ENCODE measurements at places on chromosomes 7 and 10. TPM values are rescaled to one million over a fixed set of nuclear protein-coding genes. Genes with fewer than 3 reads are reported as not detected.

OR2F2 gene
- polyA plus RNA-seq: not detected

DNA sequence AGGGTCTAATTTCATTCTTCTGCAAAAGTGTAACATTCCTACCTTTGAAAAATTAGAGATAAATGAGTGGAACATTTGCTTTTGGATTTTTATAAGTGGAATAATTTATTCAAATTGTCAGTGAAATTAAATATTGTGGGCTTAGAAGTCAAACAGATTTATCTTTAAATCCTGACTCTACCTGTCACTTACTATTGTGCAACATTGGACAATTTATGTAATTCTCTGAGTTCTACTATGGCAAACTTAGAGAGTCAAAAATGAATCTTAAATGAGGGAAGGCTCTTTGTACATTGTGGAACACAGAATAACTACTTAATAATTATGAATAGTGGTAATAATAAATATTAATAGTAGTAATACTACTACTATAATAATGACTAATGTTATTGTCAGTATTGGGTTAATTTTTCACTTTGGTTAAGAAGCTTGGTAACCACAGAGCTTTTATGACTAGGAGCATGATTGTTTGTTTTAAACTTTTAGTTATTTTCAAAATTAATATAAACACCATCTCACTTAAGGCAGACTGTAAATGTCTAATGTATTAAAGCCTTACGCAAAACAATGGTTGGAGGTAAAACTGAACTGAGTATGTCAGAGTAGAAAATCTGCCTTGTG, 70.0 kb downstream of the PRKG1 start:
- DNase-seq: no peak

CCDC3 gene
- 14.6 TPM for polyA plus RNA-seq

DNA sequence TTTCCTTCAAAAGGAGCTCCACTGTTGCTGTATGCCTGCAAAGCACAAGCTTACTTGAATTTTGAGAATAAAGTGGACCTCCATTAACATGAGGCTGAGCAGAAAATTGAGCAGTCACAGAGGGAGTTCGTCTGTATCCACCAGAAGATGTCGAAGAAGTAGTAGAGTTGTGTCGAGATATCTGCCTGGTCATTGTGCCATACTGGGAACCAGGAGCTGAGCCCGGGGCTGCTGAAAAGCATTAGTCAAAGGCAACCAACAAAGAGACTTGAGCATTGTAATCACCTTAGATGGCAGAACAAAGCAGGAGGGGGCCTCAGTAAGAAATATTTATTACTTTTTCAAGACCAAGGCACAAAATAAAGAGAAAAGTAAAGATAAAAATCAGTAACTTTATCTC, 61.5 kb downstream of the PDSS1 start:
- no peak for DNase-seq

CALML3 gene
- polyA plus RNA-seq: not detected

DNA sequence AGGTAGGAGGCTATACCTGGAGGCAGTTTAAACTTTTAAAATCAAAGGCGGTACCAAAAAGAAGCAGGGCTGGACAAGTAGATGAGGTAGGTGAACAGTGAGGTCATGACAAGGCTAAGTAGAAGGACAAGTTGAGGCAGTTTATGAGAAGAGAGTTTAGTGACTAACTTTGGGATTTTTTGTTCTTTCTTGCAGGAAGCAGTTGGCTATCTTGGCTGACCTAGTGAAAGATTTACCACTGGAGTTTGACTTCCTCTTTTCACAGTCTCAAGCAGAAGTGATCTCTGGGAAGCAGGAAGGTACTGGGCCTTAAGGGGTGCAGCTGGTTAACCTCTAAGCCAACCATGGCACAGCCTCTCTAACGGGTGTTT, 26.3 kb downstream of the ENTPD7 start:
- no peak for DNase-seq

GRCh38 chr10:43197834-43198681, 59.8 kb downstream of the CSGALNACT2 start:
- peak; percentile 35 for DNase-seq

DNA sequence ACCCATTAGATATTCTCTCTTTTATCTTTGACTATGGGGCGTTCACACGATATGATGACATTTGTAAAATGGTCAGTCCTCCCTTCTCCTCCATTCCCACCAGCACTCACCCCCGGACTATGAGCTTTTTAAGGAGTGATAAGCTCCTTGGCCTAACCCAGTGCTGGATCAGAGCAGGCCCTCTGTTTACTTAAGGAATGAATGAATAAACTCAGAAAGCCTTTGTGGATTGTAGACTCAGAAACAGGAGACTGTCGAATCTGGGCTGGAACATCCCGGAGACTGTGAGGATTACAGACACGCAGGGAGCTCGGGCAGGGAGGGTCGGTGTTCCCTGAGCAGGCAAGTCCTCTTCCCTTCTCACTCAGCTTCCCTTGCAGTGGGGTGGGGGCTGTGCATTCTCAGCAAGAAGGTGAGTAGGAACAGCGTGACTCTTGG, 6.8 kb upstream of the ZCCHC24 start:
- DNase-seq: peak; percentile 50

DNA sequence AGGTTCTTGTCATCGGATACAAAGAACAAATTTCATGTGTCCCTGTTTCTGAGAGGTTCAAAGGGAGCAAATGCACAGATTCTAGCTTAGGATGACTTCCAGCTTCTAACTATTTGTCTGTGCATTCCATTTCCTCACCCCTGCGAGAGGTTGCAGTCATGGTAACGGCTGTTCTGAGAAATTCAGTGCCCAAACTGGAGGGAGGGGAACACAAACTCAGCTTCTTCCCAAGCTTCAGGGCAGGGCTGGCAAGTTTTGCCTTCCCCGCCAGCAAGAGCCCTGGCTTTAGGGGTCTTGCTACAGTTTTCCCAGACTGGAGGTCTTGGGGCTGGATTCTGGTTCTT, 11.1 kb downstream of the FAS start:
- DNase-seq: no peak

ABCB4 gene
- 5.4 TPM for polyA plus RNA-seq

DNA sequence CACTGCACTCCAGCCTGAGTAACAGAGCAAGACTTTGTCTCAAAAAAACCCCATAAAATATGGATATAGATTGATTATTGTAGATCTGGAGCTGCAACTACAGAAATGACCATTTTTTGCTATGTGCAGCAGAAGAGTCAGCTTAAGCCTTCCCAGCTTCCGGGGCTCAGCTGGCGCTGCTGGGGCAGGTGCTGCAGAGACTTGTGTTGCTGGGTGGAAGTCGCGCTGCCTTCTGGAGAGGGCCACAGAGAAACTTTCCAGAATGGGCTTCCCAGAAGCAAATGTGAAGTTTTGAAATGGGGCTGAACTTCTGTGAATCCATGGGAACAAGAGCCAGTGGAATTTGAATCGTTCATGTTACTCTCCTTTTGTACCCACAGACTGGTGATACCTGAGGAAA, 37.3 kb upstream of the RSBN1L start:
- no peak for DNase-seq

DNA sequence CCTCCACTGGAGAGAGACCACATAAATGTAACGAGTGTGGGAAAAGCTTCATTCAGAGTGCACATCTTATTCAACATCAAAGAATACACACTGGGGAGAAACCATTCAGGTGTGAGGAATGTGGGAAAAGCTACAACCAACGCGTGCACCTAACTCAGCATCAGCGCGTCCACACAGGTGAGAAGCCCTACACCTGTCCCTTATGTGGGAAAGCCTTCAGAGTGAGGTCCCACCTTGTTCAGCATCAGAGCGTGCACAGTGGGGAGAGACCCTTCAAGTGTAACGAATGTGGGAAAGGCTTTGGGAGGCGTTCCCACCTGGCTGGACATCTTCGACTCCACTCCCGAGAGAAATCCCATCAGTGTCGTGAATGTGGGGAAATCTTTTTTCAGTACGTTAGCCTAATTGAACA, 20.6 kb downstream of the FAM200A start:
- DNase-seq: no peak

TRIM74 gene
- polyA plus RNA-seq: 0.27 TPM

CHRM2 gene
- 38.1 TPM for polyA plus RNA-seq

DNA sequence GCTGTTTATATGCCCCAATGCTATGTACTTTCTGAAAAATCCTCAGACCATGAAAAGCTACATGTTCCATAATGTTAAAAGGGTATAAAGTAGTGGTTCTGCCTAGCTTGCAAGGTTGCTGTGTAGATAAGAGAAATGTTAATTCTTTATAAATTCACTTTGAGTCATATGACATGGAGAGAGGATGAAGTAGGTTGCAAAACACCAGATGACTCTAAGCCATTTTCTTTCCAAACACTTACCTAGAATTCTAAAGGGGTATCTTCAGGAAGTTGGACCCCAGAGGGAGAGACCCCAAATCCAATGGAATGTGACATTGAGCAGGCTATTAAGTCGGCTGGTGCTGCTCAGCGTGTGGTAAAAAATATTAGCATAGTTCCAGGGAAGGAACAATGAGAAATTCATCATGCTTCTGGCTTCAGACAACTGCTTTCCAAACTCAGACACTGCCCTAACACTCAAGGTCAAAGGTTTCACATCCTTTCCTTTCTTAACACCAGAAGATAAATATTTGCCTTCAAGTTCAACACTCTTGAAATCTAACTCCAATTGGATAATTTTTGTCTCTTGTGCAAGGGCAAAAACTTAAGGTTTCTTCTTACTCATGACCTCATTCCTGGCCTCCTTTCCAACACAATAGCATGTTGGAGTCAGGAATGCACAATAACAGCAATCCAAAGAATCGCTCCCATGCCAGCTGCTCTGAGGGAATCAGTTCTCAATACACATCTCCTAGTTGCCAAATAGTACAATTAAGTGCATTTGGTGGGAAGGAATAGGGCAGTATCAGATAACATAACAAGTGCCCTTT, 100.7 kb upstream of the AFAP1L2 start:
- no peak for DNase-seq

DNA sequence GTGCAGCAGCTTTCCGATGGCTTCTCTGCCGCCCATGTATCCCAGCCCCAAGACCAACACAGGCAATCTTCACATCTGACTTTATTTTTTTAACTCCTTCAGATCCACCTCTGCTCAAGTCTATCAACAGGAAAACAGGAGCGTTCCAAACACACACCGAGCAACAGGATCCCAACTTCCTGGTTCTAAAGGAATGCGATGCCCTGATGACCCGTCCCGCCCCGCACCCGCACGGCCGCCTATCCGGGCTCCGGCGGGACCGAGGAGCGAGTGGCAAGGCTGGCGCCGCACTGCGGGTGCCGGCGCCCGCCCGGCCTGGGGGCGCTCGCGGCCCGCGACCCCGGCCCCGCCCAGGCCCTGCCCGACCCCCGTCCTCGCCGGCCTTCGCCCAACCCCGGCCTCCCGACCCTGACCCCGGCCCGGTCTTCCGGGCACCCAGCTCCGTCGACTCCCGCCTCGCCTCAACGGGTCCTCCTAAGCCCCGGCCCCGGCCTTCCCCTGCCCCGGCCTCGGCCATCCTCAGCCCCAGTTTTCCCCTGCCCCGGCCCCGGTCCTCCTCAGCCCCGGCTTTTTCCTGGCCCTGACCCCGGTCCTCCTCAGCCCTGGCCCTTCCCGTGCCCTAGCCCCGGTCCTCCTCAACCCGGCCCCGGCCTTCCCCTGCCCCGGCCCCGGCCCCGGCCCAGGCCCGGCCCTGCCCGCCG, 730 bp downstream of the LARP4B start:
- DNase-seq: peak; percentile 64

DNA sequence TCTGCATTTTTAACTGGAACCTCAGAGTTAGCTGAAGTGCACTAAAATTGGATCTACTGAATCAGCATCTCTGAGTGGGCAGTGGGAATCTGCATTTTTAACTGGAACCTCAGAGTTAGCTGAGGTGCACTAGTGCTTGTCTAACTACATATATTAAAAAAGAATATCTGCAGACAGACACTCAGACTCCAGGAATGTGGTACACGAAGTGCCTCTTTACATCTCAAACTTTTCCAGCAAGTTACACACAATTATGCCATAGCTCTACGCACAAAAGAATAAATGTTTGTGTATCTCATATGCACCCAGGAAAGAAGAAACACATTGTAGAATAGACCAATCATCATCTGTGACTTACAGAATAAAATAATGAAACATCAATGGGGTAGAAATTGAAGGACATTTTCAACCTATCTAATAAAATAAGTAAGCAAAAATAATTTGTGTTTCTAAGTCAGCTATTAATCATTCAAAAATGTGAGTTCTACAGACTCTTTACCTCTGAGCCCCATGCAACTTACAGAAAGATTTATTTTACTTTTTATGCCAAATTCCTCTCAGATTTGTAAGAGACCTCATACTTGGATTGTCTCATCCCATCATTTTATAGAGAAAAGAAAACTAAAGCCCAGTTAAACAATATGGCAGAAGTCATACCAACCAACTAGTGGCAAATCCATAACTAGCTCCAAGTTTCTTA, 28.3 kb downstream of the PPP1R3A start:
- DNase-seq: no peak

OR2A1 gene
- 0.02 TPM for polyA plus RNA-seq

GRCh38 chr7:128923411-128923800, 12.9 kb upstream of the KCP start:
- DNase-seq: peak; percentile 11

BNIP3 gene
- 64.8 TPM for polyA plus RNA-seq

ANKRD61 gene
- polyA plus RNA-seq: 0.11 TPM

GRCh38 chr10:130824230-130825014, 487.1 kb downstream of the TCERG1L start:
- DNase-seq: no peak

CYP3A7 gene
- not detected for polyA plus RNA-seq

DNA sequence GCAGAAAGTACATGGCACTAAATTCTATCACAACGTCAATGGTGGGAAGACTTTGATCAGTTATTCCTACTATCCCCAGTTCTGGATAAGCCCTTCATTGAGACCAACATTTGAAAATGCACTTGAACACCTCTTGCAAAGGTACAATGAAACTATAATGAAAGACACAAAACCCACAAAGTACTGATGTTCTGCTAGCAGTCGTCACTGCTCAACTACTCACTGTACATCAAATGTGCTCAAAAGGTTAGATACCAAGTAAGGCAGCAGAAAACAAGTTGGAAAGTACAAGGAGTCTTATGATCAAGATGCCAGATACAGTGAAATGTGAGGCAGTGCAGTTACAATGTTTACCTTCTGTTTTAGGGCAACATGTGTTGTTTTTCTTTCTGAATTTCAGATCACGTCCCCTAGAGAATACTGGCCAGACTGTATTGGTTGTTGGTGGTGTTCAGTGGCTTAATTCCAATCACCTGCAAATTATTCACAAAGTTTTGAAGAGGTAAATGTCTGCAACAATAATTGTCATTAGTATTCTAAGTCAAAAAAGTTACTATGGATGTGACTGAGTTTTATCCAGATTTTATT, 62.4 kb upstream of the WNT16 start:
- no peak for DNase-seq

GRCh38 chr7:76512941-76513816, 2.8 kb downstream of the UPK3B start:
- DNase-seq: no peak

GRCh38 chr10:35466170-35466569, 129.9 kb downstream of the CCNY start:
- no peak for DNase-seq

- peak; percentile 69 for DNase-seq
Measured at GRCh38 chr10:114412907-114413797, 8.8 kb upstream of the AFAP1L2 start.
